Activated CD4-positive, alpha-beta T cell treated with anti-CD3 and anti-CD28 coated beads, Interleukin-2, amount 50 U/mL, for 1 hour (primary cell): ENCODE measurements at places on chromosomes 6 and 20.

- no peak for DNase-seq
Measured at GRCh38 chr20:24032400-24032898, 43.9 kb upstream of the GGTLC1 start.

DNA sequence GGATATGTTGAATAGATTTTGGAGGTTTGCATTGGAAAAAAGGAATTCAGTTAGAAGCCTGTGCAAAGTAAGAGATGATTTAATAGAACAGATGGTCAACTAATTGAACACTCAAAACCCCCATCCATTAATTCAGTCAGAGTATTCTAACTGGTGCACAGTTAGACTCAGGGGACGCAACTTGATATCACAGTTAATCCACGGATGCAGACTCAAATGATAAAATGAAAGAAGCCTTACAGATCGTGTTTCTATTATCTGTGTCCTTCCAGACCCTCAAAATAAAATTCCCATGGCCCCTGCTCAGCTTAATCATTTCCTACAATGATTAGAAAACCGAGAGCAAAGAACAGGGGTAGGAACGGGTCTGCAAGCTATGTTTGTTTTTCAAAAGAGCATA is 45.4 kb upstream of the DTNBP1 start:
- no peak for DNase-seq

GRCh38 chr6:106751501-106752252 is 122.3 kb downstream of the QRSL1 start:
- DNase-seq, result no peak

- no peak for DNase-seq
Measured at GRCh38 chr20:22611636-22612035, 27.3 kb upstream of the FOXA2 start.

GRCh38 chr6:30037182-30037788 is 23.8 kb upstream of the POLR1H start:
- DNase-seq, result no peak

- DNase-seq, result no peak
Measured at GRCh38 chr6:121042766-121043165, 291.5 kb downstream of the TBC1D32 start.

- no peak for DNase-seq
Measured at GRCh38 chr6:38739532-38739931, 24.4 kb downstream of the DNAH8 start.

- no peak for DNase-seq
Measured at GRCh38 chr6:41790045-41790444, 2.6 kb downstream of the TOMM6 start.

DNA sequence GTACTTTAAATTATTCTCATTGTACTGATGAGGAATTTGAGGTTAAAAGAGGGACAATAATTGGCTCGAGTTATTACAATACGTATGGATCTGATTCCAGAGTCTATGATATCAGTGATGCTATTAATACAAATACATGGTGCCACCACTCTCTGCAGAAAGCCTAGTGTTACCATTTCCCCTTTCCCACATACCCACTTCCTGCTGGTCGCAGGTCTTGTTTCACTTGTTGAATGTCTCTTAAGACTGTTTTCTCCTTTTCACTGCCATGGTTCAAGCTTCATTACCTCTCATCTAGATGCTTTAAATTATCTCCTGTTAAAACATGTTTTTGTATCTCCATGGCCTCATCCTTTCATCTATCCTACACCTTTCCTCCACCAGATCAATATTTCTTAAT is 62.0 kb downstream of the FHL5 start:
- no peak for DNase-seq

GRCh38 chr6:36897609-36898008 is 11.9 kb downstream of the C6orf89 start:
- DNase-seq, result peak; percentile 12

DNA sequence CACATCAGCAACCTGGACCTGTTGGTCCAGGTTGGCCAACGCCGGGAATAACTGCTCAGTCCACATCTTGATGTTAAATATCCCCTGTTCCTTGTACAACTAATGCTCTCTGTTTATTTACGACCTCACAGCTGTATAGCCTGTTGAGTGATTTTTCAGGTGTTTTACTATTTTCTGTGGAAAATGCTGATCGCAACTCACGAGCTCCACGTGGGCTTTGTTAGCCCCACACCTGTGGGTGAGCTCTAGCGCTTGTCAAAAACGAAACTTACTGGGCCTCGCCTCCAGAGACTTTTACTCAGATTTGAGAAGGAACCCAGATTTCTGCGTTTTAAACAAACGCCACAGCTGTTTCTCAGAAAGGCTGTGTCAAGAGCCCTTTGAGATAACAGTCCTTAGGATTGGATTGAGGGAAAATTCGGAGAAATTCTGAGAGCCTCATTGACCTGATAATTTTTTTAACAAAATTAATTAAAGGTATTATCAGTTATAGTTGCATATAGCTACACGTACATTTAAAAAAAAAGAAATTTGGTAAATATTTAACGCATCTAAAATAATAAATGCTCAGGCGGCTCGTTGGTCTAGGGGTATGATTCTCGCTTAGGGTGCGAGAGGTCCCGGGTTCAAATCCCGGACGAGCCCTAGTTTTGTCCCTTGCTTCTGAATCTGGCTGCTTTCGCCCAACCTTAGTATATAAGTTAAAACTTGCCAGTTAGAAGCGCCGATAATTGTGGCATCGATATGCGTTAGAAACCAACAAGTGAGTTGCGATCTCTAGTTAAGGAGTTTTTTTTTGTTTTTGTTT is 16.7 kb downstream of the HMGN4 start:
- peak; percentile 53 for DNase-seq

DNA sequence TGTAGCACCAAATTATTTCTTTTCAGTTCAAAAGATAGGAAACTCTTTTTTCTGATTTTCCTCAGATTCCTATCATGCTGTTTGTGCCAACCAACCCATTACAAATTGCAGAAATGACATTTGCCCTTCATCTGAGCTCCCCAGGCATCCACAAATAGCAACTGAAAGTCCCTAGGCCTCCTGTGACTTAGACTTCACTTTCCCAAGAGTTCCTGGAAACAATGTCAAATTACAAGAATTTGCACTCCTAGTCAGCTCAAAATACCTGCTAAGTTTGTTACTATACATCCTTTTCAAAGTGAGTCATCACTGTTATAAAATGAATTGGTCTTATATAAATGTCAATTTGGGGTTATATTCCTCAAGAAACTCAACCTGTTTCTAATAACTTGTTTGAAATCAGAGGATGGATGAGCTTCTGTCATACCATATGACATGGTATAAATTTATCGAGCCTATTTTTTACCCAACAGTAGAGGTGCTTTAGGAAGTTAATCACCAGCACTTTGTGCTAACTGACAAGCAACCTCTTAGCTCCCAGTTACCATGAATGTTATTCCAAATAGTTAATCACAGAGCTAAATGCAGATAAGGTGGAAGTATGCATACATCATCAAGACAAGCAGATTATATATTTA is 256.5 kb downstream of the HACE1 start:
- DNase-seq, result no peak
